Activated CD4-positive, alpha-beta T cell treated with anti-CD3 and anti-CD28 coated beads, Interleukin-2, amount 10 ng/mL, durations not matched to agents 7 days and 5 days (primary cell): ENCODE measurements at places on chromosomes 6 and 20.

DNA sequence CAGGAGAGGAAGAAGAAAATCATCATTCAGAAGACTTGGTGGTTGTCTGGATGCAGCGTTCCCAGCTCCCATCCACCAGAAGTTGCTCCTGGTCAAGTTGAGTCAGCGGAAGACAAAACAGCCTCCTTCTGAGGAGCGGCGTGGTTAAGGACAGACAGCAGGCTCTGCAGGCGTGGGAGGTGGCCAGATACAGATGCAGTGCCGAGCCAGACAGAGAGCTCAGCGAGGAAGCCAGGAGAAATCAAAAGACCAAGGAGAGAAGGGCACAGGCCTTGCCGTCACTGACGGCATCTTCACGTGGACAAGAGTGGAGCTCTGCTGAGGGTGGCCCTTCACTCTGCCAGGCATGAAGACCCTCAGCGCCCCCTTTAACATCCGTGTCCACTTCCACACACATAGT lies 158.5 kb downstream of the THBS2 start:
- DNase-seq, result no peak

- DNase-seq, result peak; percentile 10
Observed at GRCh38 chr6:3887150-3887700, 38.1 kb downstream of the FAM50B start.

DNA sequence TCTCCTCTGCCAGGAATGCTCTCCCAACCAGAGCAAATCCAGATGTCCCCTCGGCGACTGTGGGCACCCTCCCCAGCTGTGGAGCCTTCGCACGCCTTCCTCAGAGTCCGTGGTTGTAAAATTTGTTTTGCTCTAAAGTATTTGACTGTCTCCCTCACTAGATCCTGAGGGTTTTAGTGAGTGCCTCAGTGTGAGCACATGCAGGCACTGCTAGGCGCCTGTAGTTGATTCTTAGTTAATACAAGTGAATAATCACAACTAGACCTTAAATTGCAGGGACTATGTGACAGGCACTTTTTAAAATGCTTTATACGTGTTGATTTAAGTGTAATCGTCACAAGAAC lies 680 bp upstream of the MTCH1 start:
- DNase-seq, result peak; percentile 18

GRCh38 chr6:112307707-112308106 lies 39.4 kb upstream of the RFPL4B start:
- DNase-seq, result no peak

DNA sequence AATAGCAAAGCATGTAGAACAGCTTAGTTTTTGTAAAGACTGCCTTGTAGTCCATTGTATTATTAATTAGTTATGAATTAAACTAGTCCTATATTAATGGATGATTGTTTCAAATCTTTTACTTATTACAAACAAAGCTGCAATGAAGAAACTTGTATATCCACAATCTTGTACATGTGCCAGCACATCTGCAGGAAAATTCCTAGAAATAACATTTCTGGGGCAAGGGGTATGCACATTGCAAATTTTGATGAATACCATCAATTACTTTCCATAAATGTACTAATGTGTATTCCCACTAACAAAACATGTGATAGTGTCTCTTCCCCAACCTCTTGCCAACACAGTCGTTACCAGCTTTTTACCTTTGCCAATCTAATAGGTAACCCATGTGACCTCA lies 73.6 kb upstream of the AKAP12 start:
- no peak for DNase-seq
